ENCODE measurements at places on chromosomes 5 and 9.

GRCh38 chr5:18433336-18433735, 799.1 kb downstream of the TAF11L14 start:
- DNase-seq, result no peak

GRCh38 chr5:43137326-43137725, 16.6 kb downstream of the ZNF131 start:
- no peak for DNase-seq

GRCh38 chr5:32072054-32072453, 102.1 kb downstream of the GOLPH3 start:
- no peak for DNase-seq

- DNase-seq, result no peak
Observed at GRCh38 chr9:130453487-130453886, 8.7 kb downstream of the ASS1 start.

DNA sequence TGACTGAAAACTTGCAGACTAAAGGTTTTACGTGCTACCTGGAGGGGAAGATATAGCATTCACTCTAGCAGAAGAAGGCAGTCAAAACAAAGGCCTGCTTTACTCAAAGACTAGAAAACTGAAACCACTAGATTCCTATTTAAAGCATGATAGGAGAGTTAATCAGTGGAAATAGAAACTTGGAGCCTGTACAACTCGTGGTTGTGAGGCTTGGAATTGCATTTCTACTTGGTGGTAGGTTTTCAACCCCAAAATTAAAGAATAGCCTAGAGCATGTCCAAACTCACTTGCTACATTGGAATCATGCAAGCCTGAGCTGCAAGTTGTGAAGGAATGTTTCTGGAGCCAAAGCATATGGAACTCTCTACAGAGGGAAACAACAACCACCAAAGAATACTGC, 1526.4 kb upstream of the NUDT12 start:
- DNase-seq, result no peak

GRCh38 chr9:69822116-69822750, 1.6 kb downstream of the CFAP95 start:
- no peak for DNase-seq

Measured in stimulated activated CD4-positive, alpha-beta T cell treated with anti-CD3 and anti-CD28 coated beads, Interleukin-1b, Interleukin-23, amount 100 ng/mL, for 1 hour (primary cell).